ENCODE measurements at places on chromosomes 7 and 10. TPM values are rescaled to one million over a fixed set of nuclear protein-coding genes. Genes with fewer than 3 reads are reported as not detected.

DNA sequence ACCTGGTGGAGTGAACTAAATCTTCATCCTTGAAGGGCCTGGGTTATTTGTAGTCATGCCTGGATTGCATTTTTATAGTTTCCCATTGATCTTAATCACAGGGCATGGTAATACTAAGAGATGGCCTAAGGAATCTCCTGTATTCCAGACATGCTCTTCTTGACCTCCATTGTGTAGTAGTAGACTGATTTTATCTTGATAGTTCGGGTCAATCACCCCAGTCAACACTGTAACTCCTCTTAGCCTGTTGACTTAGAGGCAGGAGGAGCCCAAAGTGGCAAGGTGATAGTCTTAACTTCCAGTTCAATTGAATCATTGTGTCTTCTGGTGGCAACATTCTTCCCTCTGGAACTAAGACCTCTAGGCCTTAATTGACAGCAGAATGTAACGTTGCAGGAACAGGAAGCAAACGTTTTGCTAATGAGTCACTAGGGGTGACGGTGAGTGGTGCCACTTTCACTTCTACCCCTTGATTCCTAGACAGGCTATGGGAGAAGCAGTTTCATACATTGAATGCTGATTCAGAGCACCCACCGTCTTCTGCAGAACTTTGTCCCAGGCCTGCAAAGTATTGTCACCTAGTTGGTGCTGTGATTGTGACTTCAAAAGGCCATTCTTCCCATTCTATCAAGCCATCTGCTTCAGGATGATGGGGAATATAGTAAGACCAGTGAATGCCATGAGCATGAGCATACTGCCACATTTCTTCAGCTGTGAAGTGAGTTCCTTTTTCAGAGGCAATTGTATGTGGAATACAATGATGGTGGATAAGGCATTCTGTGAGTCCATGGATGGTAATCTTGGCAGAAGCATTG is 24.0 kb upstream of the PAPSS2 start:
- no peaks in the 10 kb centered on the region for H3K27me3 ChIP-seq
- no peak overlapping the region for H3K27ac ChIP-seq
- no peaks in the 10 kb centered on the region for H3K4me1 ChIP-seq
- no peaks in the 10 kb centered on the region for H3K36me3 ChIP-seq

- H3K36me3 ChIP-seq: no peaks in the 10 kb centered on the region
- no peak overlapping the region for H3K27ac ChIP-seq
- no peak for DNase-seq
- no peak overlapping the region for H3K4me3 ChIP-seq
- H3K4me1 ChIP-seq: no peaks in the 10 kb centered on the region
- H3K27me3 ChIP-seq: no peaks in the 10 kb centered on the region
Observed at GRCh38 chr10:29191674-29192073, 97.2 kb upstream of the LYZL1 start.

DNA sequence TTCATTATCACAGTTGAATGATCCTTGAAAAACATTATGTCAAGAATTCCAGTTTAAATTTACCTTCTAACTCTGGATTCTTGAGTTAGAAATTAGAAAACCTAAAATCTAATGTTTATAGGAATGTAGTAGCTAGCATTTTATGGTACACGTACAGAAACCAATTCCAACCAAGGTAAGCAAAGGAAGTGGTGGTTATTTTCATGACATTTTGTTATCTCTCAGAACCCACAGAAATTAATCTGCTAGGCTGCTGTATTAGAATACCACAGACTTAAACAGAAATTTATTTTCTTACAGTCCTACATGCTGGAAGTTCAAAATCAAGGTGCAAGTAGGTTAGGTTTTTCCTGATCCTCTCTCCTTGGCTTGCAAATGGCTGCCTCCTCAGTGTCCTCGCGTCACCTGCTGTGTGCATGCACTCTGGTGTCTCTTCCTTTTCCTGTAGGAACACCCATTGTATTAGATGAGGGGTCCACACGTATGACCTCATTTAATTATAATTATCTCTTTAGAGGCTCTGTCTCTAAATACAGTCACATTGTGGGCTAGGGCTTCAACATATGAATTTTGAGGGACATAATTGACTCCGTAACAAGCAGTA is 8.5 kb upstream of the CSTF2T start:
- no peak overlapping the region for H3K27ac ChIP-seq
- no peaks in the 10 kb centered on the region for H3K27me3 ChIP-seq
- peaks cover 33% of the 10 kb centered on the region for H3K4me1 ChIP-seq

- H3K36me3 ChIP-seq: no peaks in the 10 kb centered on the region
- no peak overlapping the region for H3K4me3 ChIP-seq
- H3K27ac ChIP-seq: no peak overlapping the region
- DNase-seq: no peak
Observed at GRCh38 chr10:4199196-4199595, 414.2 kb upstream of the KLF6 start.

DNA sequence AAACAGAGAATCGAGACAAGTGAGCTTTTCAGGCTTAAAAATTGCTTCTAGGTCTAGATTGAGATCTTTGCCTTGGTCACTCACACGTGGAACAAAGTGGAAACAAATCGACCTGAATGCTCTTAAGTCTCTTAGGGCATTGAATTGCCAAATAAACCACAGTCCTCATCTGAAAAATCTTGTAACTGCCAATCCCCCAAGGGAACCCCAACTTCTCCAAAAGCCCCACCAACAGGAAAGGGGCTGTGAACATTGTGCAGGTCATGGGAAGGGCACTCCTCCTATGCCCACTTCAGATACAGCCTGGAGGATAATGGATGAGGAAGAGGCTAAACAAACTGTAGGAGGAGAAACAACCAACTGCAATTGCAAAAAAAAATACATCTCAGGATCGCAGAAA is 91.3 kb downstream of the DGKI start:
- H3K36me3 ChIP-seq: no peaks in the 10 kb centered on the region
- no peak for DNase-seq
- no peak overlapping the region for H3K27ac ChIP-seq
- H3K4me1 ChIP-seq: no peaks in the 10 kb centered on the region

GRCh38 chr7:100604976-100605911 is 3.1 kb downstream of the PCOLCE start:
- H3K27me3 ChIP-seq: no peaks in the 10 kb centered on the region
- peaks cover 7% of the 10 kb centered on the region for H3K36me3 ChIP-seq
- H3K4me1 ChIP-seq: peaks cover 25% of the 10 kb centered on the region
- peak overlapping the region; percentile 77 for H3K4me3 ChIP-seq
- no peak overlapping the region for H3K27ac ChIP-seq
- peak; percentile 69 for DNase-seq

- H3K36me3 ChIP-seq: no peaks in the 10 kb centered on the region
- H3K27ac ChIP-seq: peak within 1 kb of the TSS; percentile 84
- no peak for DNase-seq
- H3K4me1 ChIP-seq: peaks cover 57% of the 10 kb centered on the region
- no peaks in the 10 kb centered on the region for H3K27me3 ChIP-seq
Observed at GRCh38 chr7:2631946-2632732, at the start of gene TTYH3. Gene TTYH3, plus strand, starts transcription at chr7:2631986. Its CDS starts 170 bp downstream, at chr7:2632156.

- H3K36me3 ChIP-seq: no peaks in the 10 kb centered on the region
- H3K27ac ChIP-seq: peak overlapping the region; percentile 2
- H3K4me1 ChIP-seq: no peaks in the 10 kb centered on the region
- no peak for DNase-seq
- no peak overlapping the region for H3K4me3 ChIP-seq
Observed at GRCh38 chr10:6034371-6034770, 27.8 kb downstream of the IL2RA start.

SEMA3E gene
- not detected for total RNA-seq

C10orf62 gene
- 1.7 TPM for total RNA-seq

PHYHIPL gene
- total RNA-seq: not detected

POLL gene
- 15.4 TPM for total RNA-seq
